HCT116 (cell line): ENCODE measurements at places on chromosomes 7 and 10. TPM values are rescaled to one million over a fixed set of nuclear protein-coding genes. Genes with fewer than 3 reads are reported as not detected.

The HTRA1 gene
- total RNA-seq: 0.39 TPM

GRCh38 chr10:99507265-99507664, 25.5 kb upstream of the NKX2-3 start:
- DNase-seq: no peak

DNA sequence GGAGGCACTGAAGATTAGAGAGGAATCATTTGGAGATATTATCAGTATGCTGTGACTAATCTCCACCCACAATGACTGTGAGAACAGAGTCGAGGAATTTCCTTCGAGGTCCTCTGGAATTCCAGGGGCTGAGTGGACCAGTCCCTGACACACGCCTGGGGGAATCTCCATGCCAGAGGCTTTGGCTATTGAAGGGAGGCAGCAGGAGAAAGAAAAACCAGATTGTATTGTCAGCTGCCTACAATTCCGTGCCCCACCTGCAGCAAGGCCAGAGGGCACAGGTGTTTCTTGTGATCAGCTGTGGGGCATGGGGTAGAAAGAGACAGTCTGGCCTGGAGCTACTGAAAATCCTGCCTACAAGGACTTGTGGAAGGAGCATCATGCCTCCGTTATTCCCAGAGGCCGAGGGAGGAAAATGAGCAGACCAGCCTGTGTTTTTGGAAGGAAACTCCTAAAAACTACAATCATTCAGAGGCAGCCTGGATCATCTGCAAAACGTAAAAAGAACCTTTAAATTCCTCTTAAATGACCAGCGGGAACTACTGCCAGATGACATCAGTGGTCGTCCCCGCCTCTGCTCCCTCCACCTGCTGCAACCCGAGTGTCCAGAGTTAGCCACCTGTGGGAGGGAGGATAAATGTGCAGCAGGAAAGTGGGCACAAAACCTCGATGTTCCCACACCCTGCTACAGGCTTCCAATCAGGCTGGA, 25.4 kb upstream of the ANK3 start:
- no peak for DNase-seq

- DNase-seq: no peak
Measured at GRCh38 chr7:99331002-99331401, 5.3 kb downstream of the ARPC1A start.

The NYAP1 gene
- 6.7 TPM for total RNA-seq

- DNase-seq: no peak
Measured at GRCh38 chr7:117800406-117800805, 72.8 kb downstream of the CTTNBP2 start.

The CLRN3 gene
- total RNA-seq: 0.39 TPM

DNA sequence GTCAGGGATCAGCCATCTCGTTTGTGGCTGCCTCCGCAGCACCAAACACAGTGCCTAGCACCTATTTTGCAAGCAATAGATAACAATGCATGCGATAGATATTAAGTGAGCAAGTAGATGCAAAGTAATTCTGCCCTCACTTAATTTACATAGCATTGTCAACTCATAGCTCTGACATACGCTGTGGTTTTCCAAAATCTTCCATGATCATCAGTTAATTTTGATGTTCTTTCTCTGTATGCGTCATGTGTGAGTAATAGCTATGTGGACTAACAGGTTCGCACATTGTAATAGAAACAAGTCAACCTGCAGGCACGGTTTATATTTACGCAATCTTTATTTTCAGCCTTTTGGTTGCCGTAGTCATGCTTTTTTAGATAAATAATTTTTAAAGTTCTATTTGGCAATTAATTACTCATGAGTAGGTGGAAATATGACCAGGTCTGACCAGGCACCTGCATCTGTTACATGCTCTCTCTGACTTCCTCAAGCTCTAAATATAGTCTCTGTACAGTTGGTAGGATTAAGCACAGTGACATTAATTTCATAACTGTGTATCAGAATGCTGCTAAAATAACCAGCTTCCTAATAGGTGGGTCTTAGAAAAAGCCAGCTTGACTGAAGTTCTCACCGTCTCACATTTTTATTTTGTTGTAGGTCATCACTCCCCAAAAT, 13.3 kb downstream of the MAP3K8 start:
- peak; percentile 77 for DNase-seq

DNA sequence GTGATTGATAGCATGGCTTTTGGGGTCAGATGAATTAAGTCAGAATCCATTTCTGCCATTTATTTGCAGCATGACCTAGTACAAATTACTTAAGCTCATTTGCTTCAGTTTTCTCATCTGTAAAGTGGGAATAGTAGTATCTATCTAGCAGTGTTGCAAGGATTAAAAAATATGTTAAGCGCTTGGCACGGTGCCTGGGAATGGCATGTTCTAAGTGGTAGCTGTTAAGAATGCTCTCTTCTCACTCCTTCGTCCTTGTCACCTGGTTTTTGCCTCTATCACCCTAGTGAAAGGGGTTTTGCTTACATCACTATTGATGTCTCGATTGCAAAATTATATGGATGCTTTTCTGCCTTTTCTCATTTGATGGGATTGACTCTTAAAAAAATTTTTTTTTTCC, 7.4 kb downstream of the TMEM248 start:
- DNase-seq: no peak

DNA sequence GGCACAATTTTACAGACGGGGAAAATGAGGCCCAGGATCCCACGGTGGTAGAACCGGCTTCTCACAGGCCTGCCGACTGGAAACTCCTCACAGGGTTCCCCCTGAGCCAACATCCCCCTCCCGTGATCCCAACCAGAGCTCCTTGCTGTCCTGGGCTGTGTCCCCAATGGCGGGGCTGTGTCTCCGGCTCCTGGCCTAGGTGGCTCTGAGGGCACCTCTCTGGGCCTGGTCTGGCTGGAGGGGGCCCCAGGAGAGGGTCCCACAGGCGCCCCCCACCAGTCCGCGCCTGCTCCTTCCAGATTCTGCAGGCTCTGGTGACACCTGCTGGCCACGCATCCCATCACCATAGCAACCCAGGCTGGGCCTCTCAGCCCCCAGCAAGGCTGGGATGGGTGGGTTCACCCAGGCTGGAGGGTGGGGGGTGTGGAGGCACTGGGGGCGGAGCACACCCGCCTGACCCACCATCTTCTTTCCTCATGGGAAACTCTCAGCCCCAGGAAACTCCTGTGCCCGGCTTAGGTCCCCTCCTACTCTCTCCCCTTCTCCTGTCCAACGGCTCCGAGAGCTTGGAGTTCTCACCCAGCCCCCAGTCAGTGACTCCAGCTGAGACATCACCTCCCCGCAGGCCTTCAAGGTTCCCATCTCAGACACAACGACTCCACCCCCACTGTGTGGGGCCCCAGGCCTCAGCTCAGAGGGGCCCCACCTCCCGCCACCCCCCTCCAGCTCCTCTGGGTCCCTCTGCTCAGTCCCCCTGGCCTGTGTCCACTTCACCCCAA, 27.1 kb upstream of the TNRC18 start:
- no peak for DNase-seq

DNA sequence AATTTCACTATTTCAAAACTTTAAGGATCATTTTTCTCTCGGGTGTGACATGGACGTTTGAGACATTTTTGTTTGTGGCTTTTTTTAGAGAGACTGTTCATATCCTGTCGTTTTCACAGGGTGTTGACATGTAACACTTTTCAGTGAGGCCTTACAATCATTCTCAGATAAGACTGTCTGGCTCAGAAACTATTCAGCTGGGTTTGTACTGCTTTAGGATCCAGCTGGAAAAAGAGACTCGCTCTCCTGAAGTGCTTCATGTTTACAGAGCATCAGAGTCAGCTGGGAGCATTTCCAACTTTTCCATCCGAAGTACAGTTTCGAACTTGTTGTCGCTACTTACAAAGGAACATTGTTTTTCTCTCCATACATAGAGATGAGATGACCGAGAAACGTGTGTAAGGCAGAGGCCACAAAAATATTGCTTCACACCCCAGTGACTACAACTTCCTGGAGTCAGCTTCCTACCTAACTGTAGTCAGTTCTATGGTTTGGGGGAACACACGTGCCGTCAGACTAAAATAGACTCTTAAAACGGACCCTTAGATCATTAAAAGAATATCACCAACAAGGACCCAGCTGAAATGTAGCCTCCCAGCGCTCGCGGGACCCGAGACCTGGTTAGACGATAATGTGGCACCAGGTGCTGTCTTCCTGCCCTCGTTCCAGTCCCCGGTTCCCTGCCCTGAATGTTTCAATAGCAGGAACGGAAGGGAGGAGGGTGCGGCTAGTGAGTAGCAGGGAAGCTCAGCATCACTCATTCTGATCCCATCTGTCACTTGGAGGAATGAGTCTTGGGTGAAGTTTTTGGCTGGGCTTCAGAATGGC, 78.0 kb downstream of the MKI67 start:
- DNase-seq: no peak

- peak; percentile 51 for DNase-seq
Measured at GRCh38 chr7:134632937-134633540, 13.6 kb upstream of the BPGM start.

- no peak for DNase-seq
Measured at GRCh38 chr7:129090300-129090907, 35.5 kb upstream of the TNPO3 start.

DNA sequence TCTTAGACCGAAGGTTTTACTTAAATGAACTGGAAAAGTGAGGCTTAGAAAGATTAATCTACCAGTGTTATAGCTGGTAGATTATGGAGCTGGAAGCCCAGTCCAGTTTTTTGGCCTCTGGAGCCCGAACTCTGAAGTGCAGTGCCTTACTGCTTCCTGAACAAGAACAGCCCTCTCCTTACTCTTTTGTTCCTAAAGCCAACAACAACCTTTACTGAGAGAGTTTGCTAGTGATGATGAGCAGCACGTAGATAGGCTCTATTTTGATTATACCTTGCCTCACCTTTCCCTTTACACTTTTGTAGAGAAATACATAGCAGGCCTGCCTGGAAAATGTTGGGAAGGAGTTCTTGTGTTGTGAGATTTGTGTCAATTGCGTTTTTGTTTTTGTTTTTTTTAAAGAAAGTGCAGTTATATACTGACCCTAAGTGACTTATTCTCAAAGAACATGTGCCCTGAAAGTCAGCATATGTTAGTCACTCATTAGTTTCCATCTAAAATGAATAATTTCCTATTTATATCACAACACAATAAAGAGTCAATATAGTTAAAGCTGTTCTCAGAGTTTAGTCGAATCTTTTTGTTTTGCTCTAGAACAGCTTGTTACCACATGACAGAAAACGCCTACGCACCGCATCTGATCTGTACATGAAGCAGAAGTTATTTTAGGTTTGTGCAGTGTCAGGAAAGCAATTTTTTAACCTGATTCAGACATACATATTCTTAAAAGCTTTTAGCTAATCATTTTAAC, 33.0 kb downstream of the PLEKHA1 start:
- no peak for DNase-seq

- no peak for DNase-seq
Measured at GRCh38 chr10:3445648-3446047, 273.1 kb upstream of the PITRM1 start.

DNA sequence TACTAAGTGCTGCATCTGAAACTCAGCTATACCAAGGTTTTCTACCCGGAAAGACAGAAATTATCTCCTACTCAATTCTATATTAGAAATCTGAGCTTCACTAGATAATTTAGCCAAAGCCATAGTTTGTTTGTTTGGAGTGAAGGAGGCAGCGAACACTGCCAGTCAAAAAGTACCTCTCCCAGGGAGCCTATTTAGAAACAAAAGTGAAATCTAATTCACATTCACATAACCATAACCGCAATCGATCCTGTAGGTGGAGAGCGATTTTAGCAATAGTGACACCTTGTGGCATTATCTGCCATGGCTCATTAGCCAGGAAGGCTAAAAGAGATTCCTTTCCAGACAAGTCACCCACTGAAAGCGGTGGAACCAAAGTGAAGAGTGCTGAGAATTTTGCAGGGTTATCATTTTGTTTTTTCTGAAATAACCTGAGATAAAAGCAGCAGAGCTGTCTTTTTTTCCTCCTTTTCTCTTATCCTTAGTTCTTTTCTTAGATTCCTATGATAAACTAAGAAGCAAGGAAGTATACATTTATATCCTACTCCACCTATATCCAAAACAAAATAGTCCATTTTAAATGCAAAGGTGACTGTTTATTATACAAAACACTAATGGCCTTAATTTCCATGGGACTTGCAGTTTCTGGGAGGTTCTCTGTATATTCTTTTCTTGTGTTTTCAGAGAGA, 83.7 kb upstream of the BET1 start:
- peak; percentile 54 for DNase-seq

- DNase-seq: no peak
Measured at GRCh38 chr7:134710511-134710853, 63.8 kb downstream of the BPGM start.

DNA sequence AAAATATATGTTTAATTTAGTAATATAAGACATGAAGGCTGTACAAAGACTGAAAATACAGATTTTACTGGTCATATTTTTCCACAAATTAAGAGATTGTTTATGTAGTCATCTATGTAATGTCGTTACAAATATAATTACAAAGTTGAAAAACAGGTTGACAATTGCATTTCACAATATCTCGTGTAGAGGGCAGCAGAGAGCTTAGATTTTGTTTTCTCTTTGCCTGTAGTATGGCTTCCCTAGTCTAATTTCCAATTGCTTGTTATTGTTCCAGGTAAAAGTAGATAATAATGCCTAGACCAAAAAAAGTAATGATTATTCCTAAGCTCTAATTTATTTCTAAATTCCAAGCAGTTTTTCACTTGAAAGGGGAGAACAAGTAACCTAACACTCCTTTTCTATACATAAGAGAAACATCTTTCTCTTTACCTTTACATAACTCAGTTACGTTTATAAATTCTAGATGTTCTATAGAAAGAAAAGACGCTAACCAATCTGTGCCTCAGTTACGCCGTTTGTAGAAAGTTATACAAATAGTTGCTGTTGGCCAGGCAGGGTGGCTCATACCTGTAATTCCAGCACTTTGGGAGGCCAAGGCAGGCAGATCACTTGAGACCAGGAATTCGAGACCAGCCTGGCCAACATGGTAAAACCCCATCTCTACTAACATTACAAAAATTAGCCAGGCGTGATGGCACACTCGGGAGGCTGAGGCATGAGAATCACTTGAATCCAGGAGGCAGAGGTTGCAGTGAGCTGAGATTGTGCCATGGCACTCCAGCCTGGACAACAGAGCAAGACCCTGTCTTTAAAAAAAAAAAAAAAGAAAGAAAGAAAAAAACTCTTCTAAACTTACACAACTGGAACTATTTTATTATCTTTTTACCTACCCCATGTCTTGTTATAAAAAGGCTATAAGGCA, 30.0 kb downstream of the NET1 start:
- DNase-seq: peak; percentile 38

The PPP1R9A gene
- total RNA-seq: 13.5 TPM

DNA sequence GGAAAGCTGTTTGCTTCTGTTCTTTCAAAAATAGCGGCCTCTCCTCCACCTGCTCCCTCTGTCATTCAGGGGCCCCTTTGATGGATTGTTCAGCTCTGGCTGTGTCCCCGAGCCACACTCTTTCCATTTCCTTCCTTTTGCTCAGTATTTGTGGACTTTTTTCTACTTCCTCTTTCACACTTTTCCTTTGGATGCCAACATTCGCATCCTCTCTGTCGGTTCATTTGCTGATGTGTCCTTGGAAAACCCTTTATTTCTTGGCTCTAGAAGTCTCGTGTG, 11.7 kb upstream of the PWWP2B start:
- no peak for DNase-seq

GRCh38 chr7:21131897-21132296, 296.0 kb upstream of the SP4 start:
- no peak for DNase-seq
